Activated T-cell treated with anti-CD3 and anti-CD28 coated beads, Interleukin-2, amount 50 U/mL, for 48 hours (primary cell): ENCODE measurements at places on chromosomes 3 and 15.

DNA sequence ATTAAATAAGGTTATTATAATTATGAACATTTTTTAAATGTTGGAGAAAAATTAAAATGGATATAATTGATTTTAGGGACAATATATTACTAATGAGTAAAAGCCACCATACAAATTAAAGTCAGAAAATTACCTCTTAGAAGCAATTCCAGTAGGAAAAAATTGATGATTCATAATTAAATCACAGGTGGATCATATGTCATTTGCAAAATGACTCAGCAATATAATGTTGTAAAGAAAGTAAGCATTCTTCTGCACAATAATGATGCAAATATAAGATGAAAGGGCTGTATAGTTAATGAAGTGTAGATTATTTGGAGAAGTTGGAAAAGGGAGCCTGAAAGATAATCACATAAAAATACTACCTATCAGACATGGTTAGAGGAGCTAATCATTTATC lies 25.8 kb downstream of the ZPLD1 start:
- no peak for DNase-seq

GRCh38 chr3:111823341-111823855 lies 35.7 kb upstream of the PHLDB2 start:
- DNase-seq = no peak

- no peak for DNase-seq
These were observed 2.3 kb upstream of the TLR9 start for GRCh38 chr3:52227766-52228165.

GRCh38 chr3:117433427-117433826 lies 723.8 kb downstream of the TUSC7 start:
- DNase-seq = no peak

GRCh38 chr15:64519897-64520296 lies 59.5 kb downstream of the ZNF609 start:
- DNase-seq = no peak

DNA sequence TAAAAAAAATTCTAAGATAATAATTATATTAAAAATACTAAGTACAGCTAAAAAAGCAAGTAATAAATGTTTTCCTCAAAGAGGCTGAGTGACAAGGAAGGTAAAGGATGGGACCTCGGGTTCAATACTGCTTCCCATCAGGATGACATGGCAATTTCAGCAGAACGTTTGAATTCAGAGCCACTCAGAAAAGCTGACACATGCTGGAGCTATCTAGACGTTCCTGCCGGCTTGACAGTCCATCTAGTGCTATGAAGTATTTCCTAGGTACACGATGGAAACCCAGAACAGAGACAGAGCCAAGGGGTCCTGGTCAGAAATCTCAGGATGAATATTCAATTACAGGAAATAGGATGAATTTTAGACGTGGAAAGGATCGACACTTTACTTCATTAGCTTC lies 361.8 kb downstream of the FGF12 start:
- no peak for DNase-seq

DNA sequence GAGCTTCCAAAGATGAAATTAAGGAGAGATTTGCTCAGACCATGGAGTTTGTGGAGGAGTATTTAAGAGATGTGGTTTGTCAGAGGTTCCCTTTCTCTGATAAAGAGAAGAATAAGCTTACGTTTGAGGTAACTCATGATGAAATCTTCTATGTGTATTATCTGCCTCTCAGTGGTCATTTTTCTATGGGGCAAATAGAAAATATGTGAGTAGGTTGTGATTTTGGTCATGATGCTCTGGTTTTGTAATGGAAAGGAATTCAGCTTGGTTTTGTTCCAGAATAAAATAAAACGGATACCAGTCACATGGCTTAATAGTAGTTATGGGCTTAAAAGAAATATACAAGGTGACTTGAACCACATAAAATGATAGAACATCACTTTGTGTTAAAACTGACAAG lies 181.1 kb downstream of the ITPR1 start:
- DNase-seq = no peak

DNA sequence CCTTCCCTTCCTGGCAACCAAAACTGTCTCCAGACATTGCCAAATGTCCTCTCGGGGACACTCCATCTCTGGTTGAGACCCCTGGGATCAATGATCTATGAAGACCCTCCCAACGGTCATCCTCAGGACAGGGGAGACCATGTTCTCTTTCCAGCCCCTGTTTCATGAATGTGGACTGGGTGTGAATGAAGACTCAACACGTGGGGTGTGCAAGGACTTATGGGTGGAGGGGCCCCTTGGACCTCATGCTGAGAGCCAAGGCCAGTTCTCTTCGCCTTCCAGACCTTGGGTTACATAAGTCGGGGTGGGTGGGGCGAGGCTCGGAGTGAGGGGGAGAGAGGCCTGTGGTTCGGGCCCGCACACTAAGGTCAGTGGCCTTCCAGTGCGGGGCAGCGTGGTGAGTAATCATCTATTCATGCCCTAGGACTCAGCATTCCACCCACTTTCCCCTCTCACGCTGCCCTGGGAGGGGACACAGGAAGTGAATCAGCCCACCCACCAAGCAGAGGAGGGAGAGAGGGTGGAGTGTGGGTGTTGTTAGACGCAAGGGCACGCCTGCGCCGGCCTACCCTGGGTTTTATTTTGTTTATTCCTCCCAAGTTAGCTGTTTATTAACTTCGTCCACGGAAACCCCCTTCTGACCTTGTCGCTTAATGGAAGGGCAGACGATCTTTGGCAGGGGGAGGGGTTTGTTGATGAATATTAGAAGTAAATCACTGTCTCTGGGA lies 6.7 kb downstream of the PAQR5 start:
- no peak for DNase-seq

DNA sequence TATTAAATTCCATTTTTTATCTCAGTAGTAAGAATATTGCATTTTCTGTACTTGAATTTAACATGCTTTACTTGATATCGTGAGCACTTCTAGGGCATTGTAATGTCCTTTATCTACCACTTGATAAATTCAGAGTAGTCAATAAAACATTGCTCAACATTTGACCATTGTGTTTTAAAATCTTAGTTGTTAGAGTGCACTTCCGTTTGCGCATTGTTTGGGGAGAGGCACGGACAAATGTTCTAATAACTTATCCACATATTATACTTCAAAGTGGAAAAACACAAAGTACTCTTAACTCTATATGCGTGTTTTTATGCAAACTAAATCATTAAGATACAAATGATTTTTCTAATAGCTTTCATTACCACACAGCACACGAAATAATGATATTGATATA lies 419 bp downstream of the FAM227B start:
- no peak for DNase-seq

GRCh38 chr3:58345457-58345856 lies 12.8 kb downstream of the PXK start:
- no peak for DNase-seq

GRCh38 chr3:139104062-139104461 lies 59.4 kb upstream of the PRR23C start:
- no peak for DNase-seq

DNA sequence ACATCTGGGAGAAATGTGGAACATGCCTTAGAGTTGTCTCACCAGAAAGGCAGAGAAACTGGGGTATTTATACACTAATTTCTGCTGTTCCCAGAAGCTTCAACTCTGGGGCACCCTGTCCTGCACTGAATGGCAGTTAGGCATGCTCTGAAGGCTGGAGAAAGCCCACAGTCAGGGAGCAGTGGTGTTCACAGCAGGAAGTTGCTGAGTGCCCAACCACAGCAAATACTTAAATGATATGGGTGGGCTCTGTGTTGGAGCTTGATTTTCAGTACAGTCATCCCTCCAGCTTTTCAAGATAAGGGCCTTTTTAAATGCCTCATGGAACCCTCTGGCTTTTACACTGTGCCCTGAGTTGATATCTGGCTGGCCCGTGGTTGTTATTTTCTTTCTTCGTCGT lies 38.7 kb upstream of the RASGRF1 start:
- DNase-seq = no peak

GRCh38 chr3:21028412-21028811 lies 722.6 kb downstream of the ZNF385D start:
- no peak for DNase-seq

DNA sequence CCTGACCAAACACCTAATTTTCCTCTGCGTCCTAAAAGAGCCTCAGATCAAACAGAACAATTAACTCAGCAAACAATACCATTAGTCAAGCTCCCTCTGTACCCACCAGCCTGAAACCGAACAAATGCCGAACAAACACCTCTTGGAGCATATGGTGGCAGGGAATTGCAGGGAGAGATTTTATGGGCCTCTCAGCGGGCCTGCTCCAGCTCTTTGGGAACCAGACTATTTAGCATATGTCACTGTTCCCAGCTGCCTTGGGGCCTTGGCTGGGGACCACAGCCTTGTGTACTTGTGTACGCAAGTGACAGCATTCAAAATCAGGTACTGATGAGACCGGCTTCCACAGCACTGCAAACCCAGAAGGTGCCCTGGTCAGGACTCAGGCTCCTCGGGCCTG lies 388.8 kb upstream of the PPP2R3A start:
- DNase-seq = no peak

DNA sequence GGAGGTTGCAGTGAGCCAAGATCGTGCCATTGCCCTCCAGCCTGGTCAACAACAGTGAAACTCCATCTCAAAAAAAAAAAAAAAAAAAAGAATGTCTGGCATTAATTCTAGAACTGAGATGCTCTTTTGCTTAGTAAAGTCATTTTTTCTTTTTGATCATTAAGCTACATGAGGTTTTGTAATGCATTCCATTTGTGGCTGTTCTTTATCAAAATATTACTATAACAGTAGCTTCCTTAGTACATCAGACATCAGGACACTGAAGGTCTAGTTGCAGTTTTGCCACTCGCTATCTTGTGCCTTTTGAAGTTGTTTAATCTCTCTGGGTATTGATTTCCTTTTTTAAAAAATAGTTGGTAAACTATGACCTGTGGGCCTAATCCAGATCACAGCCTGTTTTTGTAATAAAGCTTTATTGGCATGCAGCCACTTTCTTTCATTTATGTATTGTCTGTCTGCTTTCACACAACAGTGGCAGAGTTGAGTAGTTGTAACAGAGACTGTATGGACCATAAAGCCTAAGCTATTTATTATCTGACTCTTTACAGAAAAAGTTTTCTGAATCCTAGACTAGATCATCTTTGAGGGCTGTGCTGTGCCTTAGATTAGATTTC lies 76.6 kb downstream of the SLC25A26 start:
- DNase-seq = no peak

- no peak for DNase-seq
These were observed 976 bp downstream of the ATP2B2 start for GRCh38 chr3:10504171-10505049.

DNA sequence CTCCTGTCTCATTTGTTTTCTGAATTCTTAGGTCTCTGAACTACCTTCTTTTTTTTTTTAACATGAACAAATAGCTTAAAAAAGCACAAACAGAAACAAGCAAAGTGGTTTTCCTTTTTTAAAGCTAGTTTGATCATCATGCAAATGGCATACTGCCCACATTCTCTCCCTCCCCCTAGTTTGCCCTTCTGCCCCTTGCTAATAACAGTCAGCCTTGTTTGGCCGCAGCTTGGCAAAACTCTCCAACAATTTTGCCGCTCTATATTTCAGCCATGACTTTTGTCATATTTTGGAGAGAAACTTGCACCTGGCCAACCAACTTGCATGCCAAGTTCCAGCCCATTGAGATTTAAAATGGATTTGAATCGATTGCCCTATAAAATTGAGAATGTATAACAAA lies 666.0 kb upstream of the NR2F2 start:
- no peak for DNase-seq

GRCh38 chr3:164375995-164376394 lies 702.3 kb downstream of the SI start:
- DNase-seq = no peak

DNA sequence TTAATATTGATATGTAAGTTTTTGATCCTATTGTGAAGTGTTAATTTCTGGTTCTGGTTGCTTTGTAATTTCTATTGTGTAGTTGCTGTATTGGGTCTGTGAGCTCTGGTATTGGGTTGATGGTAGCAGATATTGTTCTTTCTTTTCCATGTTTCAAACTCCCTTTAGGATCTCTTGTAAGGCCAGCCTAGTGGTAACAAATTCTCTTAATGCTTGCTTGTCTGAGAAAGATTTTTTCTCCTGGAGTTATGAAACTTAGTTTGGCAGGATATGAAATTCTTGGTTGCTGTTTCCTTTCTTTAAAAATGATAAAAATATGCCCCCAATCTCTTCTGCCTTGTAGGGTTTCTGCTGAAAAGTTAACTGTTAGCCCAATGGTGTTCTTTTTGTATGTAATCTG lies 268.6 kb upstream of the PLSCR5 start:
- DNase-seq = no peak

DNA sequence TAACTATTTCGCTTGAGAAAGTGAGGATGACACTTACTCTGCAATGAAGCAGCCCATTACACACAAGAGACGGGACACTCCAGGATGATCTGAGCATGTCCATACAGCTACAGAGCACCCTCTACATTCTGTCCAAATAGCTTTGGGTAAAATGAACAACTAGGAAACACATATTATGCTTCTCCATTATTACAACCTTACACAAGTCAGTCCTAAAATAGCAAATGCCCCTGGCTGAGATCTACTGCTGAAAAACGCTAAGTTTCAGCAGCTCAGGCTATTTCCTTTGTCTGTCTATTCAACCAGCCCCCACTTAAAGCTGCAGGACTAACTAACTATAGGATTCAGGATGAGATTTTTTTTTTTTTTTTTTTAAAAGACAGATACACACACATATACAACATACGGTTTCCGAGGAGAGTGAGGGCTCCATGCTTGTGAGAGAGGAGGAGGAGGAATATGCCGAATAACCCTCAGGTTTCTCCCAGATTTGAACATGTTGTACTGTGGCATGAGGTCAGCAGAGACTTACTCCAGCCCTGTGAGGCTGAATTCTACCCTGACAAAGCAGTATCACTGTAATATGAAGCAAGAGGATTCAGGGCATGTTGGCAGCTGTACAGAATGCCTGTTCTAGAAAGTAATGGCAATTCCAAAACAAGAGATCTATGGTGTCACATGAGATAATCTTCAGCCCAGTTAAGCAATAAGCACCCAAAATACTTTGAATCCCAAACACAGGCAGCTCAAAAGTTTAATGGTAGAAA lies 117.3 kb upstream of the PLXND1 start:
- DNase-seq = no peak

- DNase-seq = no peak
These were observed 32.0 kb downstream of the FOXL2 start for GRCh38 chr3:138914870-138915502.

DNA sequence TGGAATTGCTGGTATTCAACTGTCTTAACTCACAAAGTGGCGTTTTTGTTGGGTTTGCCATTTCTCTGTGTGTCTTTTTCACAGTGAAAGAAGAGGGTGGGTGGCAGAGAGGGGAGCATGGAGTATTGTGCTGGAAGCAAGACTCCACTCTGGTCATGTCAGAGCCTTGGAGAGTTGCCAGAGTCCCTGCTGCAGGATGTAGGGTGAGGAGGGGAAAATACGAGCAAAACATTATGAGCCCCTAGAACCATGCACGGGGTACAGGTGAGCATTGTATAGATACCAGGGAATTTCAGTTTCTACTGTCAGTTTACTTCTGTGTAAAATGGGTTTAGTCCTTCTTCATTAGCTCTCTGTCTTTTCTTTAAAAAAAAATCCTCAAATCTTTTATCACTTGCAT lies 249.9 kb downstream of the CACNA2D3 start:
- no peak for DNase-seq

DNA sequence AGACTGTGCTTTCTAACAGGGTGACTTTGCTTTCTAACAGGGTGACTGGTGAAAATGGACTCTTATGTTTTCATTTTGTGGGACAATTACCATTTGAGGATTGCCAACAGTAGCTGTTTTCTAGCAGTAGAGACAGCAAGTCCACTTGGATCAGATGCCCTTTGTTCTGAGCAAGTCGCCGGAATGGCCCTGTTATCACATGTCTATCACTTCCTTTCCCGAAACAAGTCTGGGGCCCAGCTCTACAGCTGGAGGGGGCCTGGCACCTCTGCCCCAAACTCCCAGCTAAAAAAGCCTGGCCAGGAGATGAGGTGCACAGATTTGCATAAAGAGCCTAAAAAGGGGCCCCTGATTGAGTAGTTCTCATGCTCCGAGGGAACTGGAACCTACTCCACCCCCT lies 44.6 kb downstream of the THBS1 start:
- no peak for DNase-seq
